H9 (cell line): ENCODE measurements at places on chromosomes 1 and 21. TPM values are rescaled to one million over a fixed set of nuclear protein-coding genes. Genes with fewer than 3 reads are reported as not detected.

Gene UBL4B
- not detected in 2 replicates for total RNA-seq

DNA sequence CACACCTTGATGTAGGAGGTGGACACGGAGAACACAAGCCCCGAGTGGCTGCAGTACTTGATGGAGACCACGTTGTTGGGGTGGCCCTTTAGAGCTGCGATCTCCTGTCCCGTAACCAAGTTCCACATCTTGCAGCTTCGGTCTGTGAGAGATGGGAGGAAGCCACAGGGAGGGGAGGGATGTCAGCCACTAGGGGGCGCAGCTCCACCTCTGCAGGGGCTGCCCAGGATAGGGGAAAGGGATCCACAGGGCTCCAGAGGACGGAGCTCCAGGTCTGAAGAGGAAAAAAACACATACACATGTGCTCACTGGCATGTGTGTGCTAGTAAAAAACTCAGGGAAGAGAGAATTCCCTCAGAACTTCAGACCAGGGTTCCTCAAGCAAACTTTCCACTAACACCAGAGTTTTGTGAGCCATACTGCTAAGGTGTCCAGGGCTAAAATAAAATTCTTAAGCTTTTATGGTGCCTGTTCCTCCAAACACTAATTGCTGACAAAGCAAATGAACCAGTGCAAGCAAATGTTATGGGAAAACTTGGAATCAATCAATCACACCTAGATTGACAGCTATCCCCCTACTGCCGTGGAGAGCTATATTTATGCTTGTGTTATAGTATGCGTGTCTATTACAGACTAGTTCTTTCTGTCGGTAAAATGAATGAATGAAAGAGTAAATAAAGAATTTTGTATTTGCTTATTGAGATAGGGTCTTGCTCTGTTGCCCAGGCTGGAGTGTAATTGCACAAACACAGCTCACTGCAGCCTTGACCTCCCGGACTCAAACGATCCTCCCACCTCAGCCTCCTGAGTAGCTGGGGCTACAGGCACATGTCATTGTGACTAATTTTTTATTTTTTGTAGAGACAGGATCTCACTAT is 43.7 kb downstream of the KIF21B start:
- H3K27ac ChIP-seq, result no peak overlapping the region
- peak; percentile 80 for DNase-seq
- H3K4me1 ChIP-seq, result no peaks in the 10 kb centered on the region
- H3K4me3 ChIP-seq, result no peak overlapping the region
- peaks cover 36% of the 10 kb centered on the region for H3K36me3 ChIP-seq

DNA sequence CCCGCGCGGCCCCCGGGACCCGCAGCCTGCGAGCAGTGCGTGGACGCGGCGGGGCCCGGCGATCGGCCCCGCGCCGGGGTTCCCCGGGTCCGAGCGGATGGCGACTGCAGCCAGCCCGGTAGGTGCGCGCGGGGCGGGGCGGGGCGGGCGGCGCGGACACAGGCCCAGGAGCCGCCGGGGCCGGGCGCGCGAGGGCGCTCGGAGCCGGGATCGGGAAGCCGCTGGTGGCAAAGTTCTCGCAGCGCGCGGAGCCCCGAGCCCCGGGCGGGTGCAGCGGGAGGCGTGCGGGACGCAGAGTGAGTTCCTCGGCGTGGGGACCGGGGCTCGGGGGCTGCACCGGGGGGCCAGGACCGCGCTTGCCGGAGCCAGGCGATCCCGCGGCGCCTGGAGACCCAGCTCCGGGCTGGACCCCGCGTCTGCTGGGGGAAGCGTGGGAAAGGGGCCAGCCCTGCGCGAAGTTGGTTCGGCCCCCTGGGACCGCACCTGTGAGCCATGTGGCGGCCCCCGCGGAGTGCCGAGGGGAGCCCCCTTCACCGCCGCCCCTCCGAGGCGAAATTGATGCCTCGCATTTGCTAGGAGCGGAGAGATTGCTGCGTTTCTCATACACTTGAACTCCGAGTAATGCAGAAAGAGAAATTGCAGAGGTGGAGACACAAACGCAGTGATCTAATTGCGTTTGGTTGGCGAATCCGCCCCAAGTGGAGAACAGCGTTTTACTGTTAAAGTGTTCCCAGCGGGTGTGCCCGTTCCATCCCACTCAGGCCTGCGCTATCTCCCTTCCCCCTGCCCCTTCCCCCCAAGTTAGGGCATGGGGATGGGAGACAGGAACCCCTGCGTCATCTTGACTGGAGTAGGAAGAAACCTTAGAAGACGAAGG is 228.9 kb upstream of the TMEM51 start:
- H3K27ac ChIP-seq, result no peak overlapping the region
- DNase-seq, result no peak
- H3K4me3 ChIP-seq, result peak overlapping the region; percentile 56
- no peaks in the 10 kb centered on the region for H3K4me1 ChIP-seq

GRCh38 chr1:115829023-115829674 is 11.8 kb downstream of the NHLH2 start:
- H3K36me3 ChIP-seq, result no peaks in the 10 kb centered on the region
- H3K27ac ChIP-seq, result no peak overlapping the region
- H3K27me3 ChIP-seq, result no peaks in the 10 kb centered on the region; the same call in 1 of the 2 replicates
- H3K4me3 ChIP-seq, result peak overlapping the region; percentile 60

DNA sequence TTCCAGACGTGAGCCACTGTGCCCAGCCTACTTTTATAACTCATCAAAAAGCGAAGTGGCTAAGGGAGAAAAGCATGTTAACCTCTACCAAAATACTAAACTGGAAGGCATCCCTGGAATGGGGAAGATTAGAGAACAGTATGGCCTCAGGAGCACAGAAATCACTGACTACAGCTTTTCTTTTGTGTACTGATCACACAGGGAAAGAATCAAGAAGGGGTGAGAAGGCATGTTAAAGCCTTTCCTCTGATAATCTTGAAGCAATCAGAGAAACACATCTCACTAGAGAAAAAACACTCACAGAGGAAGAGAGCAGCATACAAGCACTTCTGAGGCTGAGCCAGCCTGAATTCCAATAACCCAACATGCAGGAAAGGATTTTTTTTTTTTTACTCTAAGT is 10.7 kb downstream of the PCAT6 start:
- DNase-seq, result no peak
- no peaks in the 10 kb centered on the region for H3K36me3 ChIP-seq
- no peak overlapping the region for H3K4me3 ChIP-seq
- H3K27me3 ChIP-seq, result no peaks in the 10 kb centered on the region
- no peaks in the 10 kb centered on the region for H3K4me1 ChIP-seq
- H3K27ac ChIP-seq, result no peak overlapping the region

GRCh38 chr1:180762796-180763195 is 131.0 kb downstream of the XPR1 start:
- no peaks in the 10 kb centered on the region for H3K4me1 ChIP-seq
- no peak overlapping the region for H3K4me3 ChIP-seq
- no peaks in the 10 kb centered on the region for H3K27me3 ChIP-seq
- DNase-seq, result no peak

- DNase-seq, result no peak
- peaks cover 44% of the 10 kb centered on the region for H3K4me1 ChIP-seq
- no peak overlapping the region for H3K27ac ChIP-seq
Measured at GRCh38 chr1:164587617-164588501, 28.9 kb downstream of the PBX1 start.

- peak overlapping the region; percentile 86 for H3K4me3 ChIP-seq
- H3K36me3 ChIP-seq, result peaks cover 43% of the 10 kb centered on the region
- peaks cover 8% of the 10 kb centered on the region; the same call in 1 of the 2 replicates for H3K4me1 ChIP-seq
- H3K27me3 ChIP-seq, result no peaks in the 10 kb centered on the region
Measured at GRCh38 chr1:87335175-87335884, 6.7 kb downstream of the LMO4 start.

Gene PODN
- 0.17 and 0.29 TPM in 2 replicates for total RNA-seq

GRCh38 chr21:26422138-26422537 is 150.9 kb downstream of the CYYR1 start:
- no peaks in the 10 kb centered on the region for H3K4me1 ChIP-seq
- DNase-seq, result no peak
- no peaks in the 10 kb centered on the region for H3K27me3 ChIP-seq
- H3K4me3 ChIP-seq, result no peak overlapping the region
- no peaks in the 10 kb centered on the region for H3K36me3 ChIP-seq

Gene NECTIN4
- 0.33 and 0.64 TPM in 2 replicates for total RNA-seq

Gene B3GALT5
- total RNA-seq, result 24.2 and 24.7 TPM in 2 replicates

DNA sequence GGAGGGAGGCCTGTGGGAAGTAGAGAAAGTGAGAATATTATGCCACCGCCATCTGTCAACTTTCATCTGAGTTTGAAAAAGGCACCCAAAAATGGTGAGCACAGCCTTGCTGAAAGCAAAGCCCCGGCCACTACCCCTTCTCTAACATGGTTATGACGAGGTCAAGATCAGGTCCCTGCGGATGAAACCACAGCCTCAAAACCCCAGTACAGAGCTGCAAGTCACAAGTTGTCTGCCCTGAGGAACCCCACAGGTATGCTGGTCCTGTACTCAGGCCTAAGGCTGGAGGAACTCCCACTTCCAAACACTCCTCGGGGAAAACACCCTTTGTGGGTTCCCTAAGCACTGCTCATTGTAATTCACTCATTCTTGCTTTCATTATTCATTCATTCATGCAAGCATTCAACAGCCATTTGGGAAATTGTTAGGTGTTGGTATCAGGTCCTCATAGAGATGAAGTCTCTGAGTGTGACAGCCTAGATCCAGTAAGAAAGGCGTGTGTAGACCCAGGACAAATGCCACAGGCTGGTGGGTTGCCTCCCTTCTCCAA is 216.6 kb upstream of the EDN2 start:
- no peak overlapping the region for H3K27ac ChIP-seq
- no peaks in the 10 kb centered on the region for H3K27me3 ChIP-seq
- no peak overlapping the region for H3K4me3 ChIP-seq
- H3K36me3 ChIP-seq, result no peaks in the 10 kb centered on the region
- no peaks in the 10 kb centered on the region for H3K4me1 ChIP-seq

Gene TRNP1
- total RNA-seq, result 38.4 and 39.0 TPM in 2 replicates

DNA sequence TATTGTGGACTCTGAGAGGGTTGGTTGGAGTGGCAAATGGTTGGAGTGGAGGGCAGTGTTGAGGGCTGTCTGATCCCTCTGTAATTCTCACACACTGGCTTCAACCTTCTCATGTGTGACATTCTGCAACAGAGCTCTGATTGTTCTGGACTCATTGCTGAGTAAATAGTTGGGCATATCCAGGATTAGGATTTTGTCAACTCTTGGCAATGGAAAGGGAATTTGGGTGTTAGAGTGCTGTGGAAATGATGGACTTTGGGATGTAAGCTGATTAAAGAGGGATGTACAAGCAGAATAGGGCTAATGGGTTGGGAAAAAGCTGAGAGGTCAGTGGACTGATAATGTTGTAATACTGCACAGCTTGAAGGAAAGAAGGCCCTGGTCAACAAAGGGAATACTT is 16.5 kb downstream of the TLCD4 start:
- H3K4me3 ChIP-seq, result no peak overlapping the region
- H3K36me3 ChIP-seq, result no peaks in the 10 kb centered on the region
- no peaks in the 10 kb centered on the region for H3K4me1 ChIP-seq
- no peak for DNase-seq
- no peaks in the 10 kb centered on the region for H3K27me3 ChIP-seq
- no peak overlapping the region for H3K27ac ChIP-seq

Gene CLCA2
- not detected in 2 replicates for total RNA-seq

Gene PTCH2
- total RNA-seq, result 0.79 and 0.83 TPM in 2 replicates

GRCh38 chr1:236393681-236394481 is at the start of gene EDARADD:
Gene EDARADD, plus strand, starts transcription at chr1:236394286. Its CDS starts 159 bp downstream, at chr1:236394445.
- no peak within 1 kb of the TSS for H3K27ac ChIP-seq
- H3K36me3 ChIP-seq, result peaks cover 2% of the 10 kb centered on the region; the same call in 1 of the 2 replicates
- peak within 1 kb of the TSS; percentile 77 for H3K4me3 ChIP-seq

Gene GREM2
- not detected in 2 replicates for total RNA-seq

- no peaks in the 10 kb centered on the region for H3K27me3 ChIP-seq
- DNase-seq, result peak; percentile 91
- peaks cover 3% of the 10 kb centered on the region; the same call in 1 of the 2 replicates for H3K36me3 ChIP-seq
- peak overlapping the region; percentile 100 for H3K27ac ChIP-seq
Measured at GRCh38 chr1:244970236-244970743, 105.9 kb upstream of the HNRNPU start.

Gene RABIF
- 8.3 and 9.5 TPM in 2 replicates for total RNA-seq

- no peak for DNase-seq
- no peaks in the 10 kb centered on the region for H3K27me3 ChIP-seq
- no peaks in the 10 kb centered on the region for H3K4me1 ChIP-seq
- no peak overlapping the region for H3K4me3 ChIP-seq
Measured at GRCh38 chr1:206537141-206537540, 29.8 kb downstream of the RASSF5 start.

Gene TRIM58
- total RNA-seq, result 1.7 and 2.0 TPM in 2 replicates

DNA sequence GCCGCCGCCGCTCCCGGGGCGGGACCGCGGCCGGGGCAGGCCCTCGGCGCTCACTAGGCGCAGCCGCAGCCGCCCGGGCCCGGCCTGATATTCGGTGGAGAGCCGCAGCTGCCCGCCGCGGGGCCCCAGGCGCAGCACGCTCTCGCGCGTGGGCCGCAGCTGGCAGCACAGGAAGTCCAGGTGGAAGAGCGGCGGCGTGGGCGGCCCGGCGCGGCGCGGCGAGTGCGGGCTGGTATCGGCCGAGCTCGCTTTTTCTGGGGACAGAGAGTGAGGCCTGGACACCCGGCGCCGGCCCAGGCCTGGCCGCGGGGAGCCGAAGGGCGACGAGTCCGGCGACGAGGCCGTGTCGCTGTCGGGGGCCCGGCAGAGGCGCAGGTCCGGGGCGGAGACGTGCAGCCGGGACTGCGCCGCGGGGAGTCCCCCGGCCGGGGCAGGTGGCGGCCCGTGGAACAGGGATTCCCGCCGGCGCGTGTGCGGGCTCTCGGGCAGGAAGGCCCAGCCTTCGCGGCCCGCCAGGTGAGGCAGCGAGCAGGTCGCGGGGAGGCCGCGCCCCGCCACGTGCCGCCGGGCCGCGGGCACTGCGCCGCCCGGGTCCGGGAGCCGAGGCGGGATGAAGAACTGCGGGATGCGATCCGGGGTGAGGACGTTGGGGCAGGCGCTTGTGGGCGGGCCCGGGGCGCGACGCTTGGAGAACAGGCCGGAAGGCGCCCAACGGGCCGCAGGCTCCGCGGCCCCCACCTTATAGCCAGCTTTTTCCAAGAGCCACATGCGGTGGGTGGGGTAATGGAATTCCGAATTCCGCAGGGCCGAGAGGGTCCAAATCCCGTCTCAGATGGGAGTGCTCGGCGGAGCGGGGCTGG is 1.2 kb downstream of the C2CD4D start:
- no peak overlapping the region for H3K27ac ChIP-seq
- peaks cover 9% of the 10 kb centered on the region; the same call in 1 of the 2 replicates for H3K27me3 ChIP-seq
- peak overlapping the region; percentile 76 for H3K4me3 ChIP-seq

- peak overlapping the region; percentile 15; the same call in 1 of the 3 replicates for H3K4me3 ChIP-seq
- DNase-seq, result peak; percentile 54
- H3K4me1 ChIP-seq, result no peaks in the 10 kb centered on the region; the same call in 1 of the 2 replicates
- peaks cover 74% of the 10 kb centered on the region; the same call in 1 of the 2 replicates for H3K27me3 ChIP-seq
- H3K27ac ChIP-seq, result no peak overlapping the region
- no peaks in the 10 kb centered on the region for H3K36me3 ChIP-seq
Measured at GRCh38 chr1:228073857-228074545, 8.5 kb upstream of the ARF1 start.

DNA sequence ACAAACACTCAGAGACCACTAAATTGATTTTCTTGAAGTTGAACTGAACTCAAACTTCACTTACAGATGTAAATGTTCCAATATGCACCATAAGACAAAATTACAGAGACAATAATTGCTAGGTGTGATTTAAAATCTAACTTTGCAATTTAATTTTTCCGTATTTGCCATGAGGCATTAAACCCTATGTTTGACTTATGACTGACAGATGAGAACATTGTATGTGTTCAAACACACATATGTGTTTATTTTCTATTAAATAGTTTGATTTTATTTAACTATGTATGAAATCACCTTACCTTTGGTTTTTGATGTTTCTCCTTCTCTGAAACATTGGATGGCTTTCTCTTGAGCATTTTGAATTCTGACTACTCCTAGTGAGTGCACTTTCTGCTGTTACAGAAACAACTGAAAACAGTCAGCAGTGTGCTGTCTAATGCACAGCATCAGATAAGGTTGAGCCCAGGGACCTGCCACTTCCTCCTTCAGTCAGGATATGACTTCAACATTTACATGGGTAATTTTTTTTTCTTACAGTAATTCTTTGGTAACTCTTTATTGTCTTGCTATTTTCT is at the start of gene SAMSN1:
TSS of gene SAMSN1 (minus strand) at position 410 of the 575 bp plus-strand sequence. CDS start at position 356, 54 bp downstream.
- no peak within 1 kb of the TSS for H3K4me3 ChIP-seq
- no peaks in the 10 kb centered on the region for H3K27me3 ChIP-seq
- no peaks in the 10 kb centered on the region for H3K36me3 ChIP-seq

Gene RAB7B
- 0.68 and 0.83 TPM in 2 replicates for total RNA-seq
